NCI-H1105 treated with DMSO at 0.1 percent for 48 hours (cell line): ENCODE measurements at places on chromosomes 1 and 21.

DNA sequence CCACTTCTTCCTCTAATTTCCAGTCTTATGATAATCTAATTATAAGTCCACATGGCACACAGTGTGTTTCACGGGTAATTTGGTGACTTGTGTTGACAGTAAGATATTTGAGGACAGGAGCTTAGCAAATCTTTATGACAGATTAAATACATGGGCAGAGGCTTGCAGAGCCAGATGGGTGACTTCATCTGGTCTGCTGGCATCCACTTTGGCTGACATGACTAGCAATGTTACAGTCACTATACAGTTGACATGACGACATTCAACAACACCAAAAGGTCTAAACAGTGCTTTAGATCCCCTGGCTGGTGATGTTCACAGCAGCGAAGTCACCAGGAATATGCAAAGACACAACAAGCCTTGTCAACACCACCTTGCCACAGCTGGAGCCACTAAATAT, 147.2 kb downstream of the ETS2 start:
- DNase-seq: no peak

GRCh38 chr1:174999936-175000696, at the start of gene CACYBP:
TSS of gene CACYBP (plus strand) at chr1:174999947. CDS start at chr1:175000181, 234 bp downstream.
- peak; percentile 47 for DNase-seq

DNA sequence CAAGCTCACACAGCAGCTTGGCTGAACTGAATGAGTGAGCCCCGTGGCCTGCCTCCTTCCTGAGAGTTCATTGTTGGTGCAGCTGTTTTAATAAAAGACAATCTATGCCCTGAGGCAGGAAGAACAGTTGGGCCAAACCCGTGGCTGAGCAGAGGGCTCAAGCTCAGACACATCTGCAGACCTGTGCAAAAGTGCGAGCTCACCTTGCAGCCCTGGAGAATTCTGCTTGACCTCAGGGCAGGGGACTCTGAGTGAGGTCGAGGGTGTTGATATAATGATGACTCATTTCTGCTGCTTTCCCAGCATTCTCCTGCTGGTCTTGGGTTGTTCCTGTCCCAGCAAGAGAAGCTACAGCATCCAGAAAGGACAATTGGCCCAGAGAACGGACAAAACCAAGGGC, 61.0 kb downstream of the ATP5PO start:
- DNase-seq: no peak

DNA sequence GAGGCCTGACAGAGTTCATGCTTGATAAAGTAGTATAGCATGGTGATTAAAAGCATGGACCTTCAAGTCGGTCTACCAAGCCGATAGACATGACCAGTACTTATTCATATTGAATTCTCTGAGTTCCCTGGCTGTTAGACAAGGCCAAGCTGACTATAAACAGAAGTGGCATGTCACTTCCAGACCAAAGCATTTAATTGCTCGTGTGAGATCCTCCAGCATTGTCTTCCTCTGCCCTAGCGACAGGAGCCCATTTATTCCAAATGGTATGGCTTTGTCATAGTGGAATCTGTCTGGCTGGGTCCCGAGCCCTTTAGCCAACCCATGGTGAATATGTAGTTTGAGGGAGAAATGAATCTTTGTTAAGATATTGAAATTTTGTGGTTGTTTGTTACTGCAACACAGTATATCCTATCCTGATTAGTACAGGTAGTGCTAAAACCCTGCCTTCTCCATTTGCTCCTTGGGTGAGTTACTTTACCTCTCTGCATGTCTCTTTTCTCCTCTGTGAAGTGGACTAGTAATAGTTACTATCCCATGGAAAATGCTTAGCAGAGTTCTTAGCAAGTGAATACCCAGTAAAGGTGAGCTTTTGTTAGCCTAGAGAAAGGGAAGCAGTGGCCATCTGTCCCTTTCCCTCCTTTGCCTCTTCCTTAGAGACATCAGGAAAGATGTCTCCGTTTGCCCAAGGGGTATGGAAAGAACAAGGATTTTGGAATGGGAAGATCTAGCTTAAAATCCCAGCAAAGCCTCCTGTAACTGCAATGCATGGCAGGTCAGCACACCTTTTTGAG, 77.6 kb upstream of the CD1D start:
- no peak for DNase-seq

GRCh38 chr1:212683357-212683722, 16.3 kb downstream of the BATF3 start:
- no peak for DNase-seq

- DNase-seq: no peak
Observed at GRCh38 chr1:219443763-219444162, 169.1 kb downstream of the ZC3H11B start.

DNA sequence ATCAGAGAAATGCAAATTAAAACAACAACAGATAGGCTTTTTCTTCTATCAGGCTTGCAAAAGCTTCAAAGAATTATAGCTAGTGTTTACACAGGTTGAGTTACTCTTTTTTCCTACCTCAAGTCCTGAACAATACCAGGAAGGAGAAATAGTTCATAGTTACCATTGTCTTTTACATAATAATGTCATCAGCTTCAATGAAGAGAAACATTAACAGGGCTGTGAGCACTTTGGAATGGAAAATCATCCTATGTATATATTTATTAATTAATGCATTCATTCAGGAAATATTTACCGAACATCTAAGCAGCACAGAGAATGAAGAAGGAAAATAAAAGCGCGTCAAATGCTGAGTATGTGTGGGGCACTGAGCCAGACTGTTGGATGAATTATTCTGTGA, 197.3 kb downstream of the ZBTB18 start:
- DNase-seq: no peak

- no peak for DNase-seq
Observed at GRCh38 chr1:13871886-13872285, 171.9 kb downstream of the PRDM2 start.

DNA sequence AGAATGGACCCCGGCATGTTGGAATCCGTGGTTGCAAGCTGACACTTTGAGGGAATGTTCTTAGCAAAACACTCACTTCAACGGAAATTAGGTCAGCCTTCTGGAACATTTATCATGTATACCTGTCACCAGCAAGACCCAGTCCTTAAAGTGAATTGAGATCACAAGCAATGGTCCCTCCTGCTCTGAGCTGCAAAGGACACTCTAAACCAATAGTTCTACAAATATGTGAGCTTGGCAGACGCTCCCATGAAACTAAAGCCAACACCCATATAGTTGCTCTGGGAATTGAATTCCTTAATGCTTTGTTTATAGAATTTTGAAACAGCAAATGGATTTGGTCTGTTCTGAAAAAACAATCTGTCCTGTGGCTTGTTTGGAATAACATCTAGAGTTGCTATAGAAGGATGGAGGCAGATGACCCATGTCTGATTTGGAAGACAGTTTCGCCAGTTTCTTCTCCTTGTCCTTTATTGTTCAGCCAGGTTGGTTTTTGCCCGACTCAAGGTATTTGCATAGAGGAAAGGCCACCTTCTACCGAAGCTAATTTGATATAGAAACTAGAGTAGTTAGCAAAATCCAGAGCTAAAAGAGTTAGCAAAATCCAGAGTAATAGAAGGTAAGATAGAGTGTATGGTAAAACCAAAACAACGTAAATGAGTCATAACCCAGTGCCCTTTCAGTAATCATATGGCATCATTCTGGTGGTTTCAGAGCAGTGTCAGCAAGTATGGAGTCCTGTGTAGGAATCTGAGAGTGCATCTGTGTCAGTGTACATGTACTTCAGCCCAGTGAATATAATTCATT, 236.2 kb downstream of the NFIA start:
- DNase-seq: no peak

- DNase-seq: no peak
Observed at GRCh38 chr21:42468491-42469131, 27.4 kb downstream of the RSPH1 start.

GRCh38 chr1:154956544-154956941, 644 bp upstream of the PBXIP1 start:
- no peak for DNase-seq

DNA sequence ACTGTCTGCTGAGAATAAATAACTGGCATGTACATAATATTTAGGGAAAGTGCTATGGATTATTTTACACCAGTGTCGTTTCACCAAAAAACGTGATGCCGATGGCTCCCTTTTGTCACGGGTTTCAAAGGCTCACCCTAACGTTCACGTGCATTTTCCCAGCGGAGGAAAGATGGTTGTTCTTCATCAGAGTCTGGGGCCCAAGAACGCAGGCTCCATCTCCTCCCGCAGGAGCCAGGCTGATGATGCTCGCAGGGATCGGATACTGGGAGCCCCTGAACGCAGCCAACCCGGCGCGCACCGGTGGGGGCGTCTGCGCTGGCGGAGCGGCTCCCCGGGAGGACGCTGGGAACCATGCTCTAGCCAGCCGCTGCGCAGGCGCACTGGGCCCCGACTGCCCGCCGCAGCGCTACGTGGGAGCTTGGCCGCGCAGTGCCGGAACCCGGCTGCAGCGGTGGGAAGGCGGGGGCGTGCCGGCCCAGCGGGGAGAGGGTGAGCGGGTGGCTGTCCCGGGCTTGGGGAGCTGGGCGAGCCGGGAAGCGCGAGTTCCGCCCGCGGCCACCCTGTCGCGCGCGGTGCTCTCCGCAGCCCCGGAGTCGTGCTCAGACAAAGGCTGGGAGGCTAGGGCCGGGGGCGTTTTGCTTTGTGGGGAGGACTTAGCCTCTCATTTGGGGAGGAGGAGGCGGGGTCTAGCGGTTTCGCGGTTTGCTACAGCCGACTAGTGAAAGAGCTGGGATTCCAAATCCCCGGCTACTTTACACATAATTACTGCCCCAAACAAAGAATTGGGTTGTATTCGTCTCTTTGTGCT, at the start of gene ZFP69B:
Gene ZFP69B (plus strand): TSS at position 793 of the 811 bp plus-strand sequence. CDS start 486 bp downstream, outside the sequence.
- DNase-seq: peak; percentile 92

DNA sequence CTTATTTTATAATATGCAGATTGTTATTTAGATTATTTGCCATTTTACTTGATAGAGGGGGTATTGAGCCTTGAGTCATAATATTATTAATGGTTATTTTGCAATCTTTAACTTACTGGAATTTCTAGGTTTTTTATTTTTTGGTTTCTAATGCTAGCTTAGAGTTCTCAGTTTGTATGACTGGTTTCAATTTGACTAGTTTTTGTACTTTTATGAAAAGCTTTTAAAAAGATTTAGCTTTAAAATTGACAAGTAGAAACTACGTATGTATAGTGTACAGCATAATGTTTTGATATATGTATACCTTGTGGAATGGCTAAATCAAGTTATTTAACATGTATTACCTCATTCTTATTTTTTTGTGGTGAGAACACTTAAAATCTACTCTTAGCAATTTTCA, 41.5 kb downstream of the CEP350 start:
- DNase-seq: no peak

DNA sequence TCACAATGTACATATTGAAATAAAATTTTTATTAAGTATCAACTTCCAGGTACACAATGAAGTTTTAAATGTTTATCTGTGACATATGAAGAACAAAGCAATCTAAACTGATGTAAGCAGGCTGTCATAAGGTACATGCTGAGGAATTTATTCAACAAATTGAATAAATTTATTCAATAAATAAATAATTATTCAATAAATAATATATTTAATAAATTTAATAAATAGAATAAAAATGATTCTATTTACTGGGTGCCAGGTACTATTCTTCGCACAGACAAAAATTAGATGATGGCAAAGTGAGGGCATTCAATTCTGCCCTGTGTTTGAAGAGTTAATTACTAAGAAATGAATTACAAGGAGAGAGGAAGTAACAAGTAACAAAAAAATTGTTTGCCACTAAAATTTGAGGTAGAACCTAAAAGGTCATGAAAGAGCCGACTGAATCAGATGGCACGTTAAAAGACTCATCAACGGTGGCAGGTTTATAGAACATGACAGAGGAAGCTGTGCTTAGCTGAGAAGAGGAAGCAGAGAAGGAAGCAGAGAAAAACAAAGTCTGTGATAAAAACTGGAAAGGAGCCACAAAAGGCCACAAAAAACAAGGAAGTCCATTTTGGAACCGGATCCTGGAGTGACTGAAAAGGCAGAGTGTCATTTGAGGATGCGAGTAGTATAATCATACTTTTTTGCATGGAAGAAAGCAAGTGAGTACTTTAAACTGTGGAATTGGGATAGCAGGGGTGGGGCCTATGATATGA, 2.2 kb upstream of the USP24 start:
- DNase-seq: no peak

- DNase-seq: no peak
Observed at GRCh38 chr1:27130798-27131197, 24.1 kb downstream of the SLC9A1 start.

DNA sequence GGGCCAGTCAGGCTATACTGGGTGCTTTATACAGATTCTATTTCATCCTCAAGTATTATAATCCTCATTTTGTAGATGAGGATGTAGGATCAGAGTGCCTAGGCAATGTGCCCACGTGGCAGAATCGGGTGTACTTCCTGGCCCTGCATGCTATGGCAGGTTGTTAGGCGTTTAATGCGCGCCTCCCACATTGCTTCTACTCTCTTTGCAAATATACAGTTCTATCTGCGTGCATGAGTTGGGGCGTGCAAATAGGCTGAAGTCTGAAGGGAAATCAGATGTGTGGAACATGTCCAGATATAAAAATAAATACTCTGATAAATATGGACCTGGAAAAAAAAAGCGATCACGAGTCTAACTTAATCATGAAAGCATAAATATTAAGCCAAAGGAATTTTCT, 194.7 kb upstream of the FMN2 start:
- no peak for DNase-seq

DNA sequence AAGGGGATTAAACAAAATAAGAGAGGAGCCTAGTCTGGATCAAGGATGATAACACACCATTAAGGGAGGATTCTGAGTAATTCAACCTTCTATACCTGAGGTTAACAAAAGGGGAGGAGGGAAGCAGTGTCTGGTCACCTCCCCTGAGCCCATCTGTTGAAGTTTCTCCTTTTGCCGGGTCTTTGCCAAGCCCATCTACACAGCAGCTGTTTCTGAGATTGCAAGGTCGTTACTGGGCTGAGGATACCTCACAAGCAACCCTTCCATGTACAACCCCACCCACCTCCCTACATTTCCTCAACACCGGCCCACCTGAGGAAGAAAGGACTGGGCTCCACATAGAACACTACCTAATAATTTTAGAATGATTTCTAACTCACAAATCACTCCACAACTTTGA, 26.3 kb downstream of the LRRC52 start:
- DNase-seq: no peak

DNA sequence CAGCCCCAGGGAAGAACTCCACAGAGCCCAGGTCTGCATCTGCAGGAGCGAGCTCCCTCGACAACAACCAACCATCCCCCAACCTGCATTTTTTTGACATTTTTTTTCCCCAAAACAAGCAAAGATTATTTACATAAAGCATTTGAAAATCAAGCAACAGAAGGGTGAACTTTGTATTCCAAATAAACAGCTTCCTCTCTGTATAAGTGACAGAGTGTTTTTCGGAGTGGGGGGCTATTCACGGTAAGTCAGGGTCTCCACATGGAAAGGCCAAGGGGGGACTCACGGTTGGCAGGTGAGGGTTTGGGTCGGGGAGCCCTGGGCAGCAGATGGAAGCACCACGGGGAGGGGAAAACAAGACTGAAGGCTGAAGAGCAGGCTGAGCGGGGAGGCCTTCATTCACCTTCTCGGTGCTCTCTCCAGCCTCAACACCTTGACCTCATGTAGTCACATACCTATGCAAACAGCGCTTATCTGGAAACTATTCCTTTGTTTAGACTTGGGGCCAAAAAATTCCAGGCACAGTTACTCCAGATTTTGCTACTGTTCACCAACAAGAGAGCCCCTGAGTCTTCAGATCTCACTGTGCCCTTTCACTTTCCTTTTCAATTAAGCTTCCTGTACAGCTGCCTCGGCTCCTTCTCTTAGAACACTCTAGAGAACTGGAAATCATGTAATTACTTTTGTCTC, 27.6 kb downstream of the C2CD2 start:
- no peak for DNase-seq

- no peak for DNase-seq
Observed at GRCh38 chr21:35005560-35006224, 43.4 kb downstream of the RUNX1 start.

- DNase-seq: no peak
Observed at GRCh38 chr1:150259217-150259616, 1.6 kb downstream of the CA14 start.

GRCh38 chr21:42364304-42364865, 1.9 kb downstream of the TFF1 start:
- DNase-seq: no peak
